CD4-positive, alpha-beta memory T cell (primary cell): ENCODE measurements at places on chromosomes 2 and 18. TPM values are rescaled to one million over a fixed set of nuclear protein-coding genes. Genes with fewer than 3 reads are reported as not detected.

DNA sequence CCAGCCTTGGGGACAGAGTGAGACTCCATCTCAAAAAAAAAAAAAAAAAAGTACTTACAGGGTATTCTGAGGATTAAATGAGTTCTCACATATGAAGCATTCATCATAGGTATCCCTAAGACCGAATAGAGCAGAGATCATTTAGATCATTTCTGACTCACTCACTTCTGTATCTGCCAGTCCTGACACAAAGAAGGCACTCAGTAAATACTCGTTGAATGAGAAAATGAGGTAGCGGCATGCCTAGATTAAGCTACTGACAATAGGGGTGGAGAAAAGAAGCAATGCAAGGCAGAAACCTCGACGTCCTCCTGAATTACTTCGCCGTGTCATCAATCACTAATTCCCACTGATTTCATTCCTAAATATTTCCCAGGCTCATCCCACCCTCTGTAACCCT lies 103.8 kb downstream of the GREB1L start:
- DNase-seq, result no peak

GRCh38 chr2:239758279-239758877 lies 266.8 kb downstream of the NDUFA10 start:
- no peak for DNase-seq

DNA sequence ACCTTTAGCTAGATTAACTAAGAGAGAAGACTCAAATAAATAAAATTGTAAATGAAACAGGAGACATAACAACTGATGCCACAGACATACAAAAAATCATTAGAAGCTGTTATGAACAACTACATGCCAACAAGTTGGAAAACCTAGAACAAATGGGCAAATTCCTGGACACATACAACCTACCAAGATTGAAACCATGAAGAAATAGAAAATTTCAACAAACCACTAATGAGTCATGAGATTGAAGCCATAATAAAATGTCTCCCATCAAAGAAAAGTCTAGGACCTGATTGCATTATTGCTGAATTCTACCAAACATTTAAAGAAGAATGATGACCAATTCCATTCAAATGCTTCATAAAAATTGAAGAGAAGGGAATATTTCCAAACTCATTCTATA lies 54.3 kb downstream of the ST3GAL5 start:
- no peak for DNase-seq

DNA sequence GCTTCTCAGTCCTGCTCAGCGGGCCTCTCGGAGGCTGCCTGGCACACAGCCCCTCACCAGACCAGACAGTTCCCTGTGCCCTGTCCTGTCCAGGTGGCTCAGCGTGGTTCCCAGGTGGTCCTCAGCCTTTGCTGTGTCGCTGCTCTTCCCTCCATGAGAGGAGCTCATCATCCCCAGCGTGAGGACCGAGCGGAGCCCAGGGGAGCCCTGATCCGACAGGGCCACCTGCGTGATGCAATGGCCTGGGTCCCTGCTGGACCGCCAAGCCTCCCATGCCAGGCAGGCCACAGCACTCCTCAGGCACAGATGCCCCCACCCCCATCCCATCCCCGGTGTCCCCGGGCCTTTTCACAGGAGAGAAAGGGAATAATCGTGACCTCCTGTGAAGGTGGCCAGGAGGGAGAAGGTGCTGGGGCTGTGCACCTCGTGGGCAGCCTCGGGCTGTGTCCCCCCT lies 4.3 kb downstream of the GPC1 start:
- no peak for DNase-seq

The MOGAT1 gene
- not detected for total RNA-seq

The CRYGD gene
- total RNA-seq, result not detected
